ENCODE measurements at places on chromosomes 16 and 17.

DNA sequence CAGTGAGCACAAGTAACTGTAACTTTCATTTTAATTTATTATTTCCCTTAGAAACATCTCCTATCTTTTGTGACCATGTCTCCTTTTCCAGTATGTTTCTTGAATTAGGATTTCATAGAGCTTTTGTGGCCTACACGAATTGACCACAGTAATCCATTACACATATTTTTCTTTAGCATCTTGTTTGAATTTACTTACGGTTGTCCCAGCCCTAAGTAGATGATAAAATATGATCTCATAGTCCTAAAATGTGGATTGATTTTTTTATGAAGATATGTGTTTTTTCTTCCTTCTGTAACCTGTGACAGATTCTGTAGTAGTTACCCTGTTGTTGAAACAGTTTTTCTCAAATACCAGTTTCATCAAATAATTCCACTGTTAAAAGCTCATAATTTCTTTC, 61.5 kb downstream of the NF1 start:
- no peak for DNase-seq

- no peak for DNase-seq
Observed at GRCh38 chr17:13405807-13406206, 195.9 kb downstream of the HS3ST3A1 start.

GRCh38 chr16:31487720-31488467, 5.0 kb downstream of the SLC5A2 start:
- peak; percentile 48 for DNase-seq

GRCh38 chr16:3573146-3573815, 3.9 kb downstream of the NLRC3 start:
- no peak for DNase-seq

- no peak for DNase-seq
Observed at GRCh38 chr16:81520560-81521135, 76.0 kb downstream of the CMIP start.

DNA sequence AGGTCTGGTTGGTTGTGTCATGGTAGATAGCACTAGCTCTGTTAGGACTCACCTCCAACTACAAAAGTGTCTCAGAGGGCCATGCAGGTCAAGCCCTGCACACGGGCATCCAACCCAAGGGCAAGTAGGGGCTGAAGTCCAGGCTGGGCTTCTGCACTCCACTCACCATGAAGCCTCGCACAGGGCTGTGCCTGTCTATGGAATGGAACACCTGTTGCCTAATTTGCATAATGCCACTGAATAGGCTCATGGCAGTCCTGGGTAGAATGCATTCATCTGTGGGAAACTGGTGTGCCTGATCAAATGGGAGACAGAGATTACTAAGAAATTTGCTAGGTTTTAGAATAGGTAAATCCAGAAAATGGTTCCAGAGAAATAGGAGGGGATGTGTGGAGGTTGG, 8.0 kb upstream of the AKAP1 start:
- no peak for DNase-seq

DNA sequence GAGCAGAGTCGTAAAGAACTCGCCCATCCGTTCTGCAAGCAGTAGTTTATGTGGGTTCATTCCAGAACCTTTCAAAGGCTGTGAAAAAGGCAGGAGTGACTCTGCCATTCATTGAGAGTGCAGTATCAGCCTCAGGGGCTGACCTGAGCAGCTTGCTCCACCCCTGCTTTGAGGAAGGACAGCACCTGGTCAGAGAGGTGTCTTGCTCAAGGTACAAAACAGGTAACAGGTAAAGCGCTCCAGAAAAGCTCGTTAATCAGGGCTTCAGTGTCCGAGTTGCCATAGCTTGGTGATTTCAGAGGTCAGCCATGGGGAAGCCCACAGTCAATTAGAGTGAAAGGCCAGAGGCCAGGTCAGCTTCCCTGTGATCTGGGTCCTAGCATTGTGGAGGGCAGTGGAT, 251.1 kb downstream of the ABCC12 start:
- no peak for DNase-seq

DNA sequence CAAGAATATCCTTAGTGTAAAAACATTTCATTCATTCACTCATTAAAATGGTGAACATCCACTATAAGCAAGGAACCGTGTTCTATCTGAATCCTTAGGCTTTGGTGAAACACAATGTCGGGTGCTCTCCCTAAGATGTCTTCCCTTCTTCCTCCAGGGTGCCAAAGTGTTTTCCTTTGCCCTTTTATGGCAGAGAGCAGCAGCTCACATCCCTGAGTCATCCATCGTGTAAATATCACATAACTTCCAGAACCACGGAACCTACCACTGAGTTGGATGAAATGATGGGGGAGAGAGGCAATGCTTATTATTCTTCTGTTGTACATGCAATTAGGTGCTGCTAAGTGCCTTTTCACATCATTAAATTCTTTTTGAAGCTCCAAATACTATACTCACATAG, 50.2 kb downstream of the DNAH3 start:
- DNase-seq = no peak

DNA sequence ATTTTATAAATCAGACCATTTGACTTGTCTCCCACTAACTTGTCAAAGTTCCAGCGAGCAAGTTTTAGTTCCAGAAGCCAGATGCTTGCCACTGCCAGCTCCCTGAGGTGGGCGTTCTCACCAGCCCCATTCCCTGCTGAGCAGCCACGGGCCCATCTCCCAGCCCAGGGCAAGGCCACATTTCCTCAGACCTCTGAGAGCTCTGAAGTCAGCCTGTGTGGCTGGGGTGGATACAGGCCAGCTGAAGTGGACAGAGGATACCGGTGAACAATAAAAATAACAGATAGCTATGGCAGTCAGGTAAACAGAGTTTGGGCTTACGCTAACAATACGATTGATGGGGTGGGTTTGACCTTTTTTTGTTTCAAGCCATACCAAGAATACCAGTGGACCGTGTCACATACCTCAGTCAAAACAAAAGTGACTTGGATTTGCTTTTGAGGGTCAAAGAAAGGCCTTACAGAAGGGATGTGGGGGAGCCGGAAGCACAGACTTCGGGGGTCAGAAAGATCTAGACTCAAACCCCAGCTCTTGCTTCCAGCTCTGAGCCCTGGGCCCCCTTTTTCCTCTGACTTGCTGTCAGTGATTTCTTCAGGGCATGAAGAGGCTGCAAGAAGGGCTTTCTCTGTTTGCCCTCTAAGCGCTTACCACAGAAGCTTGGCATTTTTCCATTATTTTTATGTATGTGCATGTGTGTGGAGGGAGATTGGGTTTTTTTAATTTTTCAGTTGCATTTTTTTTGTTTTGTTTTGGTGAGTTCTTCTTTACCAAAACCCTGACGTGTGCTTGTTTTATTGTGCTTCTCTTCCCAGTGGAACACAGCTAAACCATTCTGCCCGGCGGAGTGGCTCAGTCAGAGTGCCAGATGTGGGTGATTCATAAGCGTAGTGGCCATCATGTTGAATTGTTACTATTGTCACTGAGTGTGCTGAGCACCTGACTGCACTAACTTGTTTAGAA, 109.9 kb downstream of the GNAO1 start:
- DNase-seq = no peak

GRCh38 chr17:78865682-78866390, 25.2 kb upstream of the USP36 start:
- no peak for DNase-seq

DNA sequence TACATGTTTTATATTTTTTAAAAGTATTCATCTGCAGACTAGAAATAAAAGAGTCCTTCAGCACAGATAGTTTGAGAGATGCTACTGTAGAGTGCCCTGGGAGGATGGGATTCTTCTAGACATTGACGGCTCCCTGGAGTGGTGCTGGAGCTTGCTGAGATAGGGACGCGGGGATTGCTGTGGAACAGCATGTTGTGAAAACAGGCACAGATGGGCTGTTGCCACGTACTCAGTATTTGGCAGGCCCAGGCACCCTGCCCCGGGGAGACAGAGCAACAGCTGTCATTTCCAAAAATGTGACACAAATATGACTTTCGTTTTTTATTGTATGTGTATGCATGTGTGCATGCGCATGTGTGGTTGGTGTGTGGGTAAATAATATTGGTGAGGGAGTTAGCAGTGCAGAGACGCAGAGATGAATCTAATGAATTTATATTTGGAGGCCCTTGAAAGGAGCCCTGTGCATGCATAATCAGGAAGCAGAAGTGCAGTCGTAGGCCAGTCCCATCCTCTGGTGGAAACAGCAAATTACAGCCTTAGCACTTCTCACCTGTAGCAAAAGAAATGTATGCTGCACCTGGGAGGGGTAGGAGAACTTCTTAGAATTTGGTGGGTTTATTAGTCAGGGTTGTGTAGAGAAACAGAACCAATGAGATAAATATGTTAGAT, 6.2 kb upstream of the ABCA8 start:
- no peak for DNase-seq

- no peak for DNase-seq
Observed at GRCh38 chr16:35908942-35909341, 2449.5 kb downstream of the TP53TG3F start.

DNA sequence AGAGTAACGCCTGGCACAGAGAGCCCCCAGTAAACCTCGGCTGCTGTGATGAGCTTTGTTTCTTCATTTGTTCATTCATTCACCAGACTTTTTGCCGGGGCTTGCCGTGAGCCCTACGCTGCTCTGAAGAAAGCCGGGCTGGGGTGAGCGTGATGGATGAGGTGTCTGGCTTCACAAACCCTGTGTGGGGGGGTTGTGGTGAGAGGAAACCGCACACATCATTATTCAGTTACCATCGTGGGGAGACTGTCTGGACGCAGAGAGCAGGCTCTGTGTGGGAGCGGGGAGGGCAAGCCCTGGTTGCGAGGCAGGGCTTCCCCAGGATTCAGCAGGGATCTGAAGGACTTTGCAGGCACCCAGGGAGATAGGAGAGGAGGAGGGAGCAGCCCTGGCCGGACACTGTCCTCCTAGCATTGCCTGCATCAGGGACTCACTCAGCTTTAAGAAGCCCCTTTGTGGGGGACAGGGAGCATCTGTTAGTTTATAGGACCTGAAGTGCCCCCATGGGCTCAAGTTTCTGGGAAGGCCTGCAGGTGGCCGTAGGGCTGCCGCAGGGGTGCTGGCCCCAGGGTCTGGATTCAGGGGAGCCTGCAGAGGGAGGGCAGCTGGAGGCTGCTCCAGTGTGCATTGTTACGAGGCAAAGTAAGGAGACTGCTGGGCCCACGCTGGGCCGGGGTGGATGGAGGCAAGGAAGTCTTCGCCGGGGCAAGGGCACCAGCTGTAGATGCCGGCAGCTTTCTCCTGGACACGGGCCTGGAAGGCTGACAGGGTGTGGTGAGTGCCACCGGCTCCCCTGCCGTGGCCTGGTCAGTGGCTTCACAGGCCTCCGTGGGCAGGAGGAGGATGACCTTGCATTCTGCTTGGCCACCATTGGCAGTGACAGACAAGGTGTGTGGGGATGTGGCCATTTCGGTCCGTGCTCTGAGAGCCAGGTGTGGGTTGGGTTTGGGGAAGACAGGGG, 334.5 kb downstream of the SEC14L1 start:
- no peak for DNase-seq

DNA sequence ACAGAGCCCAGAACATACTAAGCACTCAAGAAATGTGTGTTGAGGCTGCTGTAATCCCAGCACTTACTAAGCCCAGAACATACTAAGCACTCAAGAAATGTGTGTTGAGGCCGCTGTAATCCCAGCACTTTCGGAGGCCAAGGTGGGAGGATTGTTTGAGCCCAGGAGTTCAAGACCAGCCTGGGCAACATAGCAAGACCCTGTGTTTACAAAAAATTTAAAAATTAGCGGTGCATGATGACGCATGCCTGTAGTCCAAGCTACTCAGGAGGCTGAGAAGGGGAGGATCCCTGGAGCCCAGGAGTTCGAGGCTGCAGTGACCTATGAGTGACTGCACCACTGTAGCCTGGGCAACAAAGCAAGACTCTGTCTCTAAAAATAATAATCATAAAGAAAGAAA, 6.7 kb upstream of the ZDHHC1 start:
- DNase-seq = no peak

DNA sequence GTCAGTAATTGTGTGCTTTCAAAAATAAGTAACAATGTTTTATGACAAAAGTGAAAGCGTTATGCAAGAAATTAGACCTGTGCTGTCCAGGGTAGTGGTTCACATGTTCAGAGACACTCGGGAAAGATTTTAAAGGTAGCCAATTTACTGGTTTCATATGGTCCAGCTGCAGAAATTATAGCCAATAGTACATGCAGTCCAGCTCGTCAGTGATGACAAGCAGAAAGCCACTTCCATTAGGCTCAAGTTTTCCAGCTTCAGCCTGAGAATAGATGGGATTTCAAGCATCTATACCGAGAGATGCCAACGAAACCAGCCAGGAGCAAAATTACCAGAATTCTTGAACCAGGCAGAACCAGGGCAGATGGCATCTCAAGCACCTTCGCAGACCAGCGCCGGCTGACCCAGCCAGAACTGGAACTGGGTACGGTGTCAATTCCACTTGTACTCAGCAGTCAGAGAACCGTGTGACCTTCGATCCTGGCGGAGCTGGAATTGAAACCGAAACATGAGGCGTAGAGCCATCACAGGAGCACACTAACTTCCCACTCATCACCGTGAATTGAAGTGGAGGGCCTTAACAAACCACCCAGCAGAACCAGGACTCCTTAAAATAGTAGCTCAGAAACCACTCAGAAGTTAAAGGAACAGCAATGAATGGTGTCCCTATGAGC, 207.9 kb upstream of the HSBP1 start:
- no peak for DNase-seq

GRCh38 chr17:21355586-21355985, 20.6 kb upstream of the KCNJ12 start:
- no peak for DNase-seq

Measured in cortex of kidney (tissue), 1 donor.